ENCODE measurements at places on chromosomes 1 and 21.

GRCh38 chr1:76668046-76668445, 199.2 kb upstream of the ST6GALNAC5 start:
- DNase-seq, result peak; percentile 13

DNA sequence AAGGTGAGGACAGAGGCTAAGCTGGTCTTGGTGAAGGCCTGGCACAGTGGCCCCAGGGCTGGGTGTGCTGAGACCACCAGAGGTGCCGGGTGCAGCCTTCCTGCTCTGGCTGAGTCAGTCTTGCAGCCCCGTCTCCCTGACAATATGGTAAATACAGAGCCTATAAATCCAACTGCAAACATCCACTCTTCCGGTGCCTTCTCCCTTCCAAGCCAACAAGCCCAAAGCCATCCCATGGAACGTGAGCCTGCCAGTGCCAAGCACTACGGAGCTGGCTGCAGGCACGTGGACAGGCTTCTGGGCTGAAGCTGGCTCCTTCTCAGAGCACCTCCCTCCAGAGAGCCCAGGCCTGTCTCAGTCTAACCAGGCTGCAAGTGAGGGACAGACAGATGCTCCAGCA, 70.0 kb downstream of the TRABD2B start:
- DNase-seq, result no peak

DNA sequence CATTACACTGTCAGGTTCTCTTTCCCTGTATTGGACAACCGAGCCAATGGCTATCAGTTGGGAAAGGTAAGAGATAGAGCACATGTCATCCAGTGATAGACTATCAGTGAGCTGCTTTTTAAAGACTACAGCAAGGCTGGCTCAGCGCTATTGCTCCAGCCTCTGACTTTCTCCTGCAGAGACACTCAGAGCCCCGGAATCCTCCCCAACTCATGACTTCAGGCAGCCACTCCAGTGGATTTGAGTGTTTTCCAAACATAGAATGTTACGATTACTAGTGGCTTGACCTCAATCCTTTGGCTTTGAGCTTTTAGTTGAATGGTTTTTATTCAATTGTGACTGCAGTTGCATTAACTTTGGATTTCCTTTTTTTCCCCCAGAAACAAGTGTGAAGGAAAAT, 331.9 kb downstream of the DISC1 start:
- no peak for DNase-seq

GRCh38 chr1:41322835-41323234, 38.4 kb upstream of the FOXO6 start:
- no peak for DNase-seq

DNA sequence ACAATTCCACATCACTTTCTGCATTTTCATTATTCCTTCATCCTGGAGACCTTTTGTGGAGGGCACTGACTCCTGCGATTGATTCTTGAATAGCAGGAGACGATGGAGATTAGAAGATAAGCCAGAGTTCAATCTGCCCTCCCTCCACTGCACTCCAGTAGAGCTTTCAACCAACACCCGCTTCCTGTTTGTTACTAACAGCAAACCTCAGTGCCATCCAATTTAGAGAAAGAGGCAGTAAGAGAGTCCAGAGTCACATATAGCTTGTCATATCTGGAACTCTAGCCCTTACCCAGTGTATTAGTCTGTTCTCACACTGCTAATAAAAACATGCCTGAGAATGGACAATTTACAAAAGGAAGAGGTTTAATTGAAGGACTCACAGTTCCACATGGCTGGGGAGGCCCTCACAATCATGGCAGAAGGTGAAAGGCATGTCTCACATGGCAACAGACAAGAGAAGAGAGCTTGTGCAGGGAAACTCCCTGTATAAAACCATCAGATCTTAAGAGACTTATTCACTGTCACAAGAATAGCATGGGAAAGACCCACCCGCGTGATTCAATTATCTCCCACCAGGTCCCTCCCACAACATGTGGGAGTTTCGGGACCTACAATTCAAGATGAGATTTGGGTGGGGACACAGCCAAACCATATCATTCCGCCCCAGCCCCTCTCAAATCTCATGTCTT, 55.9 kb downstream of the PCBP3 start:
- DNase-seq, result no peak

DNA sequence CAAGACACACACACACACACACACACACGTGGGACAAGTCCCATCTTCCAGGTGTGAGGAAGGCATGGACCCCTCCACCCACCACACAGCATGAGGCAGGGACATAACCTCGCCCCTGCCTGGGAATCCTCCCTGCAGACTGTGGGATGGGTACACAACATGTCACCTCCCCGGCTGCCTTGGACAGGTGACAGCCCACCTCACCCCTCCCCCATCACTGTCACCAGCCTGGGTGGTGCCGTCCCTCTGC, 40.7 kb downstream of the AHDC1 start:
- no peak for DNase-seq

- no peak for DNase-seq
Measured at GRCh38 chr1:160207771-160208556, 2.8 kb downstream of the PEA15 start.

GRCh38 chr1:203609979-203610493, 16.6 kb upstream of the ATP2B4 start:
- no peak for DNase-seq

GRCh38 chr1:202802034-202802433, 6.2 kb downstream of the KDM5B start:
- no peak for DNase-seq

DNA sequence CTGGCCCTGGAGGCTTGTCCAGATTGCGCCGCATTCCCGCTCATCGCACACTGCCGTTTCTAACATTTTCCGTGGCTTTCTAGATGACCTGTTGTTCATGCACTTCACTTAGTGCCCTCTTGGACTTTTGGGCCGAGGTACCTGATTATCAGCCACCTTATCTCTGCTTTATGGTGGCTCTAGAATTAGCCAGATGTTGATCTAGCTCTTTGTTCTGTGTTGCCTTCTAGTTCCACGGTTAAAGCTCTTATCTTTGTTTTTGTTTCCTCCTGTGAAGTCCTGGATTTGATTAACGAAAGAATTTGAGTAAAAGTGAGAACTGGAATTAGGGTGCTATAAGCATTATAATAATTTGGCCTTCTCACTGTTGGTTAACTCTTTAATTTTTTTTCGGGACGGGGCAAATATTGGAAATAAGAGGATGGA, 945 bp downstream of the RNPEP start:
- no peak for DNase-seq

DNA sequence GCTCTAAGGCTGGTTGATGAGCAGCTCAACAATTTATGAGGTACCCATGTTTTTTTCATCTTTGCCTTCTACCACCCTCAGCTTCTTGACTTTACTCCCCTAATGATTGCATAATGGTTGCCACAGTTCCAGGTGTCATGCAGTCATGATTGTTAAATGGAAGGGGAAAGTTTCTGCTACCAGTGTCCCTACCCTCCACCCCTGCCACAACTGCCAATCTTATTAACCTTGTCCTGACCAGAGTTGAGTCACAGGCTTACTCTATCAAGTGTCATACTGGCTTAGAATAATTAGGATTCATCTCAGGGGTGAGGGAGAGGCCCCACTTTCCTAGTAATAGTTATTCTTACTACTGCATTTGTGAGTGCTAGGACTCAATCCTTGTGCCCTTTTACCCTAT, 7.9 kb upstream of the FUBP1 start:
- no peak for DNase-seq

GRCh38 chr1:14571810-14572767, 26.4 kb upstream of the KAZN start:
- peak; percentile 3 for DNase-seq

DNA sequence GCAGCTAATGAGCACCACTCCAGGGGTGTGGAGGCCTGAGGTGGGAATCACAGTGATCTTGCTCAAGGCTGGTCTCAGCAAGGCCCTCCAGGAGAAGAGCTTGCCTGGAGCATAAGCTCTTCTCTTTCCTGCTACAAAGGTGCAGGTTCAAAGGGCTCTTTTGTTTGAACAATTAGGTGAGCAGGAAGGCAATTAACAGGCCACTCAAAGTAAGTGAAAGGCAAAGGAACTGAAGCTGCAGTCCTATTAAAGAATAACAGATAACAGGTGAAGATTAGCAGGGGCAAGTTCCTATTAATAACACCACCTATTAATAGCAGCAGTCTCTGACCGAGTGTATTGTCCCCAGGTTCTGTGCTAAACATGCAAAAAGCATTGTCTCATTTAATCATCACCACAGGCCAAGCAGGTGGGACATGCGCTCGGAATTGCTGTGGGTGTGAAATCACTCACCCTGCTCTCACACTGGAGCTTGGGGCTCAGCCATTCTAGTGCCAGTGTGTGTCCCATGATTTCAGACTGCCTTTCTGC, 113.8 kb downstream of the RHOU start:
- DNase-seq, result no peak

DNA sequence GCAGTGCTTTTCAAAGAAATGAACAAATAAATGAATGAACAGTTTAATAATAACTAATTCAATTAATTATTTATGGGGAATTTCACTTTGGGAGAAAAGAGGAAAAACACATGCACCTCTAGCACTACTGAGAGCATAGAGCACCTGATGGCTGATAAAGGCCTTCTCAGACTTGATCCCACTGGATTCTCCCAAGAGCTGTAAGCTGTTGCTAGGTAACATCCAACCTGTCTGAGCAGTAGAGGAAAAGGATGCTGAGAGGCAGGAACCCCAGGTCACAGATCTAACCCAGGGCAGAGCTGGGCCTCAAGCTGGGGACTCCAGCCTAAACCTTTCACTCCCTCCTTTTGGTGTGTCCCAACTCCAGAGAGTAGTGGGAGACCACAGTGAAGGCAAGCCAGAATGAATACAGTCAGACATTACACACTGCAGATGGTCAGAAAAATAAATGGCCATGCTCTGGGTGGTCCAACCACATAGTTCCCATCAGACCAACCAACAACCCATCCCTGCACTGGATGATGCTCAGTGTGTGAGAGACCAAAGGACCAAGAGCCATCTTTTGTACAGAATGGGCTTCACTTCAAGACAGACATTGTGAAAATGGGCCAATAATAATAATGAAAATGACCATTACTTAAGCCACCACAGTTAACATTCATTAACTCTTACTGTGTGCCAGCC, 15.4 kb downstream of the TRABD2B start:
- no peak for DNase-seq

DNA sequence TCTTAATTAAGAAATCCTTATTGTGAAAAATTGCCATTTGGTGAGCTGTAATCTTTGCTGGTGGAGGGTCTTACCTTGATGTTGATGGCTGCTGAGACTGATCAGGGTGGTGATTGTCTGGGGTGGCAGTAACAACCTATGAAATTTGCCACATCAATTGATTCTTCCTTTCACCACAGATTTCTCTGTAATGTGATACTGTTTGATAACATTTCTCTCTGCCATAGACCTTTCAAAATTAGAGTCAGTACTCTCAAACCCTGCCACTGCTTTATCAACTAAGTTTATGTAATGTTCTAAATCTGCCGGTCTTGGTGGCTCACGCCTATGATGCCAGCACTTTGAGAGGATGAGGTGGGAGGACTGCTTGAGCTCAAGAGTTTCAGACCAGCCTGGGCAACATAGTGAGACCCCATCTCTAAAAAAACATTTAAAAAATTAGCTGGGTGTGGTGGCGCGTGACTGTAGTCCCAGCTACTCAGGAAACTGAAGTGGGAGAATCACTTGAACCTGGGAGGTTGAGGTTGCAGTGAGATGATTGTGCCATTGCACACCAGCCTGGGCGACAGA, 5.0 kb downstream of the KPNA6 start:
- no peak for DNase-seq

GRCh38 chr1:77322061-77322900, 40.5 kb downstream of the AK5 start:
- DNase-seq, result peak; percentile 81

GRCh38 chr1:164165466-164165865, 393.5 kb upstream of the PBX1 start:
- no peak for DNase-seq

- DNase-seq, result peak; percentile 47
Measured at GRCh38 chr1:208988811-208989222, 594.7 kb upstream of the CAMK1G start.

- DNase-seq, result no peak
Measured at GRCh38 chr1:37243368-37244082, 209.2 kb upstream of the GRIK3 start.

DNA sequence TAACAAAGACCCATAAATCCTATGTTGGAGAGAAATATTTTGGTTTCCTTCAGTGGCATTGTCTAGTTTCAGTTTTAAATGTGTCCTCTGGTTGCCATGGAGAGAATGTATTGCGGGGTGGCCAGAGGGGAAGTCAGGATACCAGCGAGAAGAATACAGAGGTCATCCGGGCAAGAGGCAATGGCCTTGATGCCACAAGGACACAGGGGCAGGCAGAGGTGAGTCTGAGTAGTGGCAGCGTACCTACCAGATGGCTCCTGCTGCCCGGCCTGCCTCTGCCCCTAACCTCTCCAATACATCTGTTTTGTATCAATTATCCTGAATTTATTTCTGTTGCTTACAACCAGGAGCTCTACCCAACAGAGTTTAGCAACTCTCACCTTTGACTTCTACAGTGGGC, 14.9 kb downstream of the KLHDC7A start:
- no peak for DNase-seq

DNA sequence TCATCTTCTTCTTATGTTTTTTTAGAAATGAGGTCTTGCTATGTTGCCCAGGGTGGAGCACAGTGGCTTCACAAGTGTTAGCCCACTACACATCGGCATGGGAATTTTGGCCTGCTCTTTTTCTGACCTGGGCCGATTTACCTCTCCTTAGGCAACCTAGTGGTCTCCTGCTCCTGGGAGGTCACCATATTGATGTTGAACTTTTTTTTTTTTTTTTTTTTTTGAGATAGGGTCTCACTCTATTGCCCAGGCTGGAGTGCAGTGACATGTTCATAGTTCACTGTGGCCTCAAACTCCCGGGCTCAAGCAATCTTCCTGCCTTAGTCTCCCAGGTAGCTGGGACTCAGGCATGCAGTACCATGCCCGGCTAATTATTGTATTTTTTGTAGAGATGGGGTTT, 7.5 kb downstream of the AK2 start:
- no peak for DNase-seq

GRCh38 chr1:161038523-161039153, at the start of gene TSTD1:
Gene TSTD1 (minus strand): TSS chr1:161038964. CDS start chr1:161038889, 75 bp downstream.
- DNase-seq, result peak; percentile 14

DNA sequence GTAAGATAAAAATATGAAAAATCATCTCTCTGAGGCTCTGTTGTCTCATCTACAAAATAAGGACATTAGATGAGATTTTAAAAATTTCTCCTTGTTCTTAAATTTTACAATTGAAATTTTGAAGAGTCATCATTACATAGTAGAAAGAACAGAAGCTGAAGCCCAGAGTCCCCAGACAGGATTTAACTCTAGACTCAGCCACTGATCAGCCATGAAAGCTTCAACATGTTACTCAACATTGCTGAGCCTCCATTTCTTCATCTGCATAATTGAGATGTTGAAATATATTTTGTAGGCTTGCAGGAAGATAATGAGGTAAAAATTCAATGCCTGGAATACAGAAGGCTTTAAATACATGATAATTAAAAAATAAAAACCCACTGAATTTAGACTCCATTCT, 633.3 kb downstream of the LMO4 start:
- peak; percentile 28 for DNase-seq

- DNase-seq, result no peak
Measured at GRCh38 chr21:41961753-41962152, 7.9 kb upstream of the C2CD2 start.

- no peak for DNase-seq
Measured at GRCh38 chr1:22471610-22472009, 20.0 kb downstream of the ZBTB40 start.

GRCh38 chr1:89706700-89707012, 73.7 kb downstream of the LRRC8C start:
- DNase-seq, result no peak

GRCh38 chr1:8198522-8198921, 119.4 kb upstream of the SLC45A1 start:
- DNase-seq, result no peak

- DNase-seq, result peak; percentile 52
Measured at GRCh38 chr1:7539769-7540175, 231.3 kb upstream of the VAMP3 start.
